Endothelial cell of coronary artery (primary cell): ENCODE measurements at places on chromosomes 7 and 10. TPM values are rescaled to one million over a fixed set of nuclear protein-coding genes. Genes with fewer than 3 reads are reported as not detected.

Gene FAM24B
- total RNA-seq = 6.6 and 9.7 TPM in 2 replicates

Gene POM121C
- 7.5 and 12.6 TPM in 2 replicates for total RNA-seq

Gene DRGX
- total RNA-seq = not detected in 2 replicates

Gene R3HCC1L
- total RNA-seq = 13.0 and 17.7 TPM in 2 replicates

Gene MMD2
- total RNA-seq = not detected in 2 replicates

Gene C10orf143
- total RNA-seq = 0.28 and 0.45 TPM in 2 replicates

Gene CAV1
- 1,559 and 1,629 TPM in 2 replicates for total RNA-seq

Gene FFAR4
- not detected in 2 replicates for total RNA-seq

Gene ANKRD30A
- total RNA-seq = not detected in 2 replicates

Gene SDK1
- 0.81 and 1.5 TPM in 2 replicates for total RNA-seq

Gene PLEKHS1
- total RNA-seq = not detected in 2 replicates

Gene MYOZ1
- not detected in 2 replicates for total RNA-seq

Gene ZNF425
- total RNA-seq = 1.9 and 2.0 TPM in 2 replicates

Gene CCDC172
- not detected in 2 replicates for total RNA-seq

Gene GPC2
- 3.9 and 5.6 TPM in 2 replicates for total RNA-seq

Gene WNT2
- 0.19 TPM in 1 of 2 replicates, not detected in the other for total RNA-seq

Gene PSMA2
- 49.0 and 88.2 TPM in 2 replicates for total RNA-seq

Gene ELAPOR2
- 8.6 and 8.9 TPM in 2 replicates for total RNA-seq

Gene SEM1
- total RNA-seq = 231 and 269 TPM in 2 replicates

Gene RHOBTB1
- total RNA-seq = 25.9 and 28.9 TPM in 2 replicates

Gene MRC1
- total RNA-seq = 1.9 and 8.8 TPM in 2 replicates

Gene ARL5B
- 16.4 and 17.9 TPM in 2 replicates for total RNA-seq

Gene PALD1
- 25.0 and 57.1 TPM in 2 replicates for total RNA-seq

Gene OR6B1
- total RNA-seq = 0.09 TPM in 1 of 2 replicates, not detected in the other

Gene MSS51
- 0.54 and 1.2 TPM in 2 replicates for total RNA-seq

Gene CALHM3
- total RNA-seq = not detected in 2 replicates

Gene NUTM2D
- 0.75 and 0.81 TPM in 2 replicates for total RNA-seq

Gene NEUROG3
- total RNA-seq = not detected in 2 replicates

Gene PLXNA4
- total RNA-seq = 0.75 and 18.4 TPM in 2 replicates

Gene FEZF1
- not detected in 2 replicates for total RNA-seq

Gene UBN2
- 3.1 and 5.0 TPM in 2 replicates for total RNA-seq

Gene LIPN
- total RNA-seq = not detected in 2 replicates

Gene VIPR2
- not detected in 2 replicates for total RNA-seq

Gene OPN1SW
- total RNA-seq = not detected in 2 replicates

Gene GNB2
- total RNA-seq = 79.3 and 96.9 TPM in 2 replicates

Gene FXYD4
- not detected in 2 replicates for total RNA-seq

Gene GOLGA7B
- total RNA-seq = under 0.01 TPM in 1 of 2 replicates, not detected in the other

Gene ENKUR
- total RNA-seq = 0.18 TPM in 1 of 2 replicates, not detected in the other

Gene H2BK1
- not detected in 2 replicates for total RNA-seq

Gene HTRA1
- 69.6 and 131 TPM in 2 replicates for total RNA-seq

Gene THSD7A
- total RNA-seq = 21.1 and 47.2 TPM in 2 replicates

Gene PNLIPRP3
- total RNA-seq = not detected in 2 replicates

Gene CDH23
- total RNA-seq = under 0.01 TPM in 2 replicates

Gene CCL24
- total RNA-seq = 0.28 TPM in 1 of 2 replicates, not detected in the other

Gene LFNG
- total RNA-seq = 13.6 and 24.8 TPM in 2 replicates

Gene SPDYE9
- total RNA-seq = not detected in 2 replicates

Gene TMEM178B
- total RNA-seq = 0.75 TPM in 1 of 2 replicates, not detected in the other

Gene ITIH2
- under 0.01 TPM in 1 of 2 replicates, not detected in the other for total RNA-seq

Gene IDI2
- not detected in 2 replicates for total RNA-seq

Gene PLCE1
- under 0.01 and 0.19 TPM in 2 replicates for total RNA-seq

Gene KNDC1
- total RNA-seq = under 0.01 TPM in 1 of 2 replicates, not detected in the other

Gene MLXIPL
- total RNA-seq = not detected in 2 replicates

Gene MOGAT3
- total RNA-seq = not detected in 2 replicates

Gene SPDYE1
- total RNA-seq = not detected in 2 replicates

Gene RTKN2
- 0.09 and 0.63 TPM in 2 replicates for total RNA-seq

Gene AOAH
- 0.09 TPM in 1 of 2 replicates, not detected in the other for total RNA-seq

Gene CALML5
- not detected in 2 replicates for total RNA-seq
